Putamen (tissue), 1 donor: ENCODE measurements at places on chromosomes 5 and 9.
A peak's percentile ranks its signal among the peaks of the same experiment; 100 is the strongest.

DNA sequence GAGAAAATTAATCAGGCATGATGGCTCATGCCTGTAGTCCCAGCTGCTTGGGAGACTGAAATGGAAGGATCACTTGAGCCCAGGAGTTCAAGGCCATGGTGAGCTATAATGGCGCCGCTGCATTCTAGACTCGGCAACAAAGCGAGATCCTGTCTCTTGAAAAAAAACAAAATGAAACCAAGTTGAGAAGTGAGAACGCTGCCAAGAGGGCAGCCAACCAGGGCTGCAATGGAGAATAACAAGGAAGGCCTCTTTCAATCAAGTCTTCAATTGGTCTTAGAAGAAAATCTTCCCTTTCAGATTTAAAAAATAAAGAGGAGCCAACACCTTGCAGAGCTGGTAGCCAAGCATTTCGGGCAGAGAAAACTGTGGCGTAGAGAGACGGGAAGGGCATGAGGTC is 14.7 kb downstream of the KIAA1958 start:
- no peak for DNase-seq

- no peak for DNase-seq
These were observed 955 bp downstream of the QRFP start for GRCh38 chr9:130895481-130896232.

DNA sequence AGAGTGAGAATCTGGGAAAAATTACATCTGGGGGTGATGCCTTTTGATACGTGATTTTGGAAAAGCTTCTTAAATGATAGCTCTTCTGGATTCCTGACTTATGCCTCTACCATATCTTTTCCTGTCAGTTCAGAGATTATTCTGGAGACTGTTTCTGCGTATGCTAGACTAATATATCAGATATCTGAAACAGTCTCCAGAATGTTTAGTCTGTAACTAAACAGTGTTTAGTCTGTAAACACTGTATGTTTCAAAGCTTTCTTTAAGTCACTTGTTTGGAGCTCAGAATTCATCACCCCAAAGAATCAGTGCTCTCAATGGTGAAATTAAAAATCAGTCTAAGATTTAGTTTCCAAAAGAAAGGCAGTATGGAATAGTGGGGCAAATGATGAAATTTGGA is 19.7 kb downstream of the C9orf85 start:
- no peak for DNase-seq

DNA sequence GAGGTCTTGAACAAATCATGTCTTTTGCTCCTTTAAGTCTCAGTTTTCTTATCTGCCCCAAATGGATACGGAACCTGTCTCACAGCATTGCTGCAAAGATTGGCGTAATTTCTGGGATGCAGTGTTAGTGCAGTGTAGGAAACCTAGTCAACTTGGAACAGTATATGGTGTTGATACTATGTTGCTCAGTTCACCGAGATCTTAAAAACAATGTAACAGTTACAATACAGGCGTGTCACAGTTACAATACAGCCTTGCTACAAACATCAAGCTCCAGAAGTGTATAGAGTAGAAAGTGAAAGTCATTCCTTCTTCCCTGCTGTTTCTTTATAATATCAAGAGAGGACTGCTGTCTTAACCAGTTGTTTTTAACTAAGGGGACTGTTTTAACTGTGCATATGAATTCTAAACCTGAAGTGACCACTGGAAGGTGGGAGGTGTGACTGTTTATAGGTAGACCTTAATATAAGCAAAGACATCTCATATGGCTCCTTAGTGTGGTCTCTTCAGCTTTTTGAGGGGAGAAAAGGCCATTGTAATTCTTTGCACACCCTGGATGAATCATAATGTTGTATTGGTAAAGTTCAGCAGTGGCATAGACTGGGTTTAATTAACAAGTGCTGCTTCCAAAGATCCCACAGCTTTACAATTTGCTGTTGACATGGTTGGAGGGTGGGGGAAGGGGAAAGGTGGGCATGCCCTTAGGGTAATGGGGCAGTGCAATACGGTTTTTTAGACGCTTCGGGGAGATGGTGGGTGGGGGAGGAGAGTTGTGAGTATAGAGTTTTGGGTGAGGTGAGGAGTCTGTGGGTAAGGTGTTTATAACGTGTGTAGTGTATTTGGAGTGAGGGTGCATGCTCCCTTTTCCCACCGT is 12.9 kb downstream of the PRRC2B start:
- no peak for DNase-seq

GRCh38 chr9:126703866-126704156 is 90.1 kb downstream of the LMX1B start:
- no peak for DNase-seq

DNA sequence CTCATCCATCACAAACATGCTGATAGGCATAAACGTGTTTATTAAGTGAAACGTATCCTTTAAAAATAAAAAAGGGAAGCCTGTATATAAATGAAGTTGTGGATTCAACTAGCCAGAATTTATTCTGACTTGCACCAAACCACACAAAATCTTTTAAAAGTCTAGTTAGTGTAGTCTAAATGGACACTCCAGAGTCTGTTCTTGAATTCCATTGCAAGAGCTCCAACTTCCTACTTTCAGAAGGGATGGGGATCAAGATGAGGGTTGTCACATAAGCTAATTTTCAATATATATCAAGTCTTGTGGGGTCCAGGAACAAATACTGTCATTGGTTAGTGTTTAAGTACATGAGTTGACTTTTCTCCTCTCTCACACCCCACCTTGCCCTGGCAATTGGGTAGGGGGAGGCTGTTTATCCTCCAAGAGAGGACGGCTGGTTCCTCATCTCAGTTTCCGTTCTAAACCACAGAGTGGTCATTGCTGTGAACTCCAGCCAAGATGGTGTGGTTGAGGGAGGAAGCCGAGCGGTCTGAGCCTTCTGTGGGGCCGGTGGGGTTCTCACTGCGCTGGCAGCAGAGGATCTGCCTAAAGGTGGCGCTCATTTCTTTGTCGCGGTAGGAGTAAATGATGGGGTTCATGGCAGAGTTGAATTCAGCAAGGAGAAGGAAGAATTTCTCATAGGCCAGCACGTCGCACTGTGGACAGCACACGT is 163.2 kb downstream of the LPAR1 start:
- DNase-seq: peak; percentile 45

GRCh38 chr5:35788724-35789123 is 68.0 kb upstream of the IL7R start:
- DNase-seq: no peak

DNA sequence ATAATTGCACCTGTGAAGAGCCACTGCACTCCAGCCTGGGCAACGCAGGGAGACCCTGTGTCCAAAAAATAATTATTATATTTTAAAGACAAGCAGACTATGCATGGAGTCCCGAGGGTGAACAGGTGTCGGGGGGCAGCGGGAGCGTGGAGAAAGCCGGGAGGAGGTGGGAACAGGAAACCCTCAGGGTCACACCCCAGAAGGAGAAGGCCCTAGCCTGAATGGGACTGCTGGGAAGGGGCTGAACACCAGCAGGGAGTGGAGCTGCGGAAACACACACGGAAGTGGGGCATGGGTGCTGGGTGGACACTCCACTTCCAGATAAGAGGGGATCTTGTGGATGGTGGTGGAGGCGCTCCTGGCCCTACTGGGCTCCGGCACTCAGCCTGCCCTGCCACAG is 12.8 kb downstream of the SURF6 start:
- no peak for DNase-seq

DNA sequence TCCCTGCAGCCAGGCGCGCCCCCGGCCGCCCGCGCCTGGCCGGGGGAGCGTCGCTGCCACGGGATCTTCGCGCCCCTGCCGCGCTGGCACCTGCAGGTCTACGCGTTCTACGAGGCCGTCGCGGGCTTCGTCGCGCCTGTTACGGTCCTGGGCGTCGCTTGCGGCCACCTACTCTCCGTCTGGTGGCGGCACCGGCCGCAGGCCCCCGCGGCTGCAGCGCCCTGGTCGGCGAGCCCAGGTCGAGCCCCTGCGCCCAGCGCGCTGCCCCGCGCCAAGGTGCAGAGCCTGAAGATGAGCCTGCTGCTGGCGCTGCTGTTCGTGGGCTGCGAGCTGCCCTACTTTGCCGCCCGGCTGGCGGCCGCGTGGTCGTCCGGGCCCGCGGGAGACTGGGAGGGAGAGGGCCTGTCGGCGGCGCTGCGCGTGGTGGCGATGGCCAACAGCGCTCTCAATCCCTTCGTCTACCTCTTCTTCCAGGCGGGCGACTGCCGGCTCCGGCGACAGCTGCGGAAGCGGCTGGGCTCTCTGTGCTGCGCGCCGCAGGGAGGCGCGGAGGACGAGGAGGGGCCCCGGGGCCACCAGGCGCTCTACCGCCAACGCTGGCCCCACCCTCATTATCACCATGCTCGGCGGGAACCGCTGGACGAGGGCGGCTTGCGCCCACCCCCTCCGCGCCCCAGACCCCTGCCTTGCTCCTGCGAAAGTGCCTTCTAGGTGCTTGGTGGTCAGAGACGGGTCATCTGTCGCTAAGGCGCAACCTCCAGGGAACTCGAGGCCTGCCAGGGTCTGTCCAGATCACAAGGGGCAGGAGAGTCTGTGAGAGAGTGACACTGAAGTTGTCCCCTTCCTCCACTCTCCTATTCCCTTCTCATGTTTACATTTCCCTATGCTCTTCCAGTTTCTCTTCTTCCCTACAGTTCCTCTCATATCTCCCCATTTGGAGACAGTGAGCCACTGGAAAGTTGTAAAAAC is 1.3 kb downstream of the GPR150 start:
- DNase-seq: no peak
